NCI-H187 treated with DMSO at 0.1 percent for 48 hours (cell line): ENCODE measurements at places on chromosomes 16 and 17.

GRCh38 chr17:50319306-50320004 lies 26.5 kb upstream of the XYLT2 start:
- no peak for DNase-seq

GRCh38 chr16:76441876-76442275 lies 164.7 kb downstream of the CNTNAP4 start:
- DNase-seq: no peak

DNA sequence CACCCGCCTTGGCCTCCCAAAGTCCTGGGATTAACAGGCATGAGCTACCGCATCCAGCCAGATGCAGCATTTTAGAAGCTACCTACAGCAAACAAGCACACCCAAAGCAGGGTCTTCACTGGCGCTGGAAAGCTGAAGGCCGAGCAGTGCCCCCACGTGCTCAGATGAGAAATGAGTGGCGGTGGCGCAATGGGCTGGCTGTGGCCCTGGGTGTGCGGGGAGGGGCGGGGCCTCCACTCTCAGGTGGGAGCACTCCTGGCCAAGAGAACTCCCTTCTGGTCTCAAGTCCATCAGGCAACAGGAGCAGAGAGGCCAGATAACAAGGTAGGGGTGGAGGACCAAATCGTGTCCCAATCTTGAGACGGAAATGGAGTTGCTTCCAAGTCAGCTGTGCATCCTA lies 12.1 kb downstream of the TMEM11 start:
- DNase-seq: no peak

GRCh38 chr16:9114842-9115241 lies 23.4 kb downstream of the HAPSTR1 start:
- DNase-seq: no peak

GRCh38 chr17:2020721-2021120 lies 4.4 kb downstream of the RTN4RL1 start:
- no peak for DNase-seq

GRCh38 chr16:79869304-79870015 lies 268.9 kb upstream of the MAF start:
- DNase-seq: no peak

GRCh38 chr17:68205808-68206720 lies 41.8 kb upstream of the AMZ2 start:
- no peak for DNase-seq

DNA sequence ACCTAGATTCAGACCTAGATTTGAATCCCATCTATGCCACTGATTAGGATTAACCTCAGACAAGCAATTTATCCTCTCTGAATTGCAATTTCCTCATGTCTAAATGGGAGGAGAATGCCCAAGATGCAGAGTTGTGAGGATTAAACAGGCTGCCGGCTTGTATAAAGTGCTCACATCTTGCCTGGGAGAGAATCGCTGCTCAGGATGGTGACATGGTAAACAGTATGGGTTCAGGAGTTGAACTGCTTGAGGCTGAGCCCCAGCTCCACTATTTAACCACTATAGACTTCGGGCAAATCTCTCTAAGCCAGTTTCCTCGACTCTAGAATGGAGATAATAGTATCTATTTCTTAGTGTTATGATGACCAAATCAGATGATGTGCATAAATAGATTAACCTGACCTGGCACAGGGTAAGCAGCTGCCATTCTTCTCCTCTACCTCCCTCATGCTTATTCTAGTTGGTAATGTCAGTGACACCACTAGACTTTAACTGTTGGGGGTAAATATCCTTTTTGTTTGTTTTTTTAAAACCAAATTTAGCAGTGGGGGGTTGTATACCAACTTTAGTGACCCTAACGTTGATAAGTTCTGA lies 732 bp upstream of the RPL27 start:
- no peak for DNase-seq

DNA sequence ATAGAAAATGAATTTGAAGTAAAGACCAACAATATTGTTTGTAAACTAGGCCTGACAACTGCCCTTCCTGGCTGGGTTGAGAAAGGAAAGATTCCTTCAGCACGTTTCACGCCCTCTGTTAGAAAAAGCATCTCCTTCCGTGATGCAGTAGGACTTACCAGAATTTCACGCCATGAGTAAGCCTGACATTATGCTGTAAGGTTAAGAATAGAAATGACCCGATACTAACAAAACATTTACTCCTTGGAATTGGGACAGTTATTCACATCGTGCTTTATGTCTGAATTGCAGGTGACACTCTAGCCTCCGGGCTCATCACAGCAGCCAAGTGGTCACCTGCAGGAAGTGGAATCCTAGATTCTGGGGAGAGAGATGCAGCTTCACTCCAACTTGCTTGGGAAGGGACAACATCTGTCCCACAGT lies 17.5 kb downstream of the MARCHF10 start:
- DNase-seq: no peak

DNA sequence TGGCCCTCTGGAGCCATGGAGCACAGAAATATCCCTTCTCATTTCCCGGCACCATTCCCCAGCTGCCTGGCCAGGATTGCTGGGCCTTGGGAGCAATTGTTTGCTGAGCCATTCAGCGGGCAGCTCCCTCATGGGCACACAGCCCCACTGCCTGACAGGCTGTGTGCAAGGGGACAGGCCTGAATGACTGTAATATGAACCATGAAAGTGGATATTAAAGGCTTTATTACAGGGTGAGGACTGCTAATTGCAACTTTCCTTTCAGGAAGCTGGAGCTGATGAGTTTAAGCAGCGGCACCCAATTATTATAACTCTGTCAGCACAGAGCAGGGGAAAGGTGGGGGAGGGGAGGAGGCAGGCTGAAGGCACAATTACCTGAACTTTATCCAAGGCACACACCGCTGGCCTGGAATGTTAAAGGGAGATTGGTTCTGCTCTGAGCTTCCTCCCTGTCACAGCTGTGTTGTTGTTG lies 159.8 kb upstream of the SDK2 start:
- DNase-seq: no peak
